ENCODE measurements at places on chromosomes 5 and 9.

GRCh38 chr5:175747539-175748060, 89.7 kb downstream of the HRH2 start:
- no peak for DNase-seq

GRCh38 chr9:89426384-89426961, 71.4 kb downstream of the SEMA4D start:
- DNase-seq: no peak

DNA sequence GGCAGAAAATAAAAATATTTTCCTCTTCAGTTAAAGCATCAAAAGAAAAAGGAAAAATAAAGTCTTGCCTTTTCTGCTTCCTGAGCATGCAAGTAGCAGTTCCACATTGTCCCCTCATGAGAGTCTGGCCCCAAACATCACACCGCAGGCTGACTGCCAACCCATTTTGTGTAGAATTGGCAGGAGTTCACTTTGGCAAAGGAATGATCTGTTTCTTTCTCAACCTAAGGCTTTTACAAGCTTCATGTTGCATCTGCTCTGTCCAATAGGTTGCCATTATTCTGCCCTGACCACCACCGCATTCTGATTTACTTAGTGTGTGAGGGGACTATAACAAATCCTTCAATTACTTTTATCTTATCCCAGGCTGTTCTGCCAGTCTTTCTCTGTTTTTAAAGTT, 249.5 kb downstream of the ISL1 start:
- DNase-seq: no peak

- DNase-seq: no peak
Observed at GRCh38 chr9:117305454-117305853, 109.4 kb downstream of the ASTN2 start.

GRCh38 chr9:118384531-118385100, 680.4 kb downstream of the TLR4 start:
- no peak for DNase-seq

DNA sequence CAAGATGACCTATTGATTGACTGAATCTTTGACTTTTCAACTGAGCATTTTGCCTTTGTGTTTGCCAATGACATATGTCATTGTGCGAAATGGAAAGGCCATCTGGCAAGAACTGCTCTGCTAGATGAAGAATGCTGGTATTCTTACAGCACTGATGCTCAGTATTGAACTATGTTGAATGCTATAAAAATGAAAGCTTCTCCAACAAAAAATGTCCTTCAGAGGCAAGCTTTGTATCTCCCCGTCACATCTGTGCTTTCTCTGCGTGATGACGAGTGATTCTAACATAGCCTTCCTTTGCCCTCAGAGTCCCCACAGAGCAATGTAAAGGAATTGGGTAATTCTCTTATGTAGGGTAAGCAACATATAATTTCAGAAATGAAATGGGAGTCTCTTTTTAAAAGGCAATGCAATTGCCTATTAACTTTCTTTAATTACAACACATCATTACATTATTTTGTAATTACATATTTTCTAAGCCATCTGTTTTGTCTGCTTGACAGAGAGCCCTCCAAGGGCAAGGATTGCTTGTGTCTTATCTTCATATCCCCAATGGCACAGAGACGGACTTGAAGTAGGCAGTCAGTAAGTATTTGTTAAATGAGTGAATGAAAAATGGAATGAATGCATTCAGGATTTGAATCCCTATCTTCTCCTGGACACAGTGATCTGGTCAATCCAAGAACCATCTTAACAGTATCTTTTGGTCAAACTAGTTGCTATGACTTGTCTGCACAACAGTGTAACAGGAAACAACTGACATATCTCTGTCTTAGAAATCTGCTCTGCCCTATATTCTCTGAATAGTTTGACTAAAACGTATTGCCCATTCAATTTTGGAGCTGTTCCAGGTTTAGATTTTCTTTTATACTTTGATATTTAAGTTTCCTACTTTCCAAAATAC, 46.1 kb downstream of the ENC1 start:
- no peak for DNase-seq

- no peak for DNase-seq
Observed at GRCh38 chr5:643351-643801, 31.2 kb downstream of the CEP72 start.

DNA sequence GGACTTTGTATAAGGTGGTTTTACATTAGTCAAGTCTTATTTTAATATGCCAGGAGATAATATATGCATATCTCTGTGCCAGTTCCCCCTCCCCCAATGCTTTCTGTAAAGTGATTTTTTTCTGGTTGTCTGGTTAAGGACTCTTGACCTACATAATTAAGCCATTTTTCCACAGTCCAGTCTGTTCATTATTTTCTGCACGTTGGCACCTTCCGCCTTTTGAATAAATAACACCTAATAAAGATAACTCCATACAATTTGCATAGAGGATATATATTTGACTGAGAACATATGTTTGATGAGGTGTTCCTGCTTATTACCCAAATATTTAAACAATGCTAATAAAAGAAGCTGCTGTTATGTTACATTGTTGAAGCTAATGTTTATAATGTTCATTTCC, 320.9 kb downstream of the DMAC1 start:
- no peak for DNase-seq

GRCh38 chr9:136129176-136129575, 10.5 kb upstream of the TMEM250 start:
- no peak for DNase-seq

DNA sequence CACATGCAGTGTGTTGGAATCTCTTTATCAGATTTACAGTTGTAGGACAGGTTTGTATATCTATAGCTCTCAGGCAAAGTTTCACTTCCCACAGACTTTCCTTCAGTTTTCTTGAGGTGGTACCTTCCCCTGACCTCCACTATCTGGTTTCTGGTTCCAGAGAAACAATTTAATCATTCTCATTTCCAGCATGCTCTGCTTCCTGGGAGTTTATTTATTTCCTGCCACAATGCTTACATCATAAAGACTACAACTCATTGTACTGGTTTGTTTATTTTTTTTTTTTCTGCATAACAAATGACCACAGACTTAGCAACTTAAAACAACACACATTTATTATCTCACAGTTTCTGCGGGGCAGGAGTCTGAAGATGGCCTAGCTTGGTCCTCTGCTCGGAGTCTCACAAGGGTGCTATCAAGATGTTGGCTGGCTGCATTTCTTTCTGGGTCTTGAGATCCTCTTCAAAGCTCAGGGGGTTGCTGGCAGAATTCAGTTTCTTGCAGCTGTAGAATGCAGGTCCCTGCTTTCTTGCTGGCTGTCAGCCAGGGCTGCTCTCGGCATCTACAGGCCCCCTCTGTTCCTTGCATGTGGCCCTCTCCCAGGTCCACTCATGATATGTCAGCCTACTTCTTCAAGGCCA, 247.7 kb downstream of the ENC1 start:
- DNase-seq: no peak

- no peak for DNase-seq
Observed at GRCh38 chr5:15752663-15753285, 252.8 kb downstream of the FBXL7 start.

- no peak for DNase-seq
Observed at GRCh38 chr5:160970605-160971191, 118.7 kb upstream of the ATP10B start.

DNA sequence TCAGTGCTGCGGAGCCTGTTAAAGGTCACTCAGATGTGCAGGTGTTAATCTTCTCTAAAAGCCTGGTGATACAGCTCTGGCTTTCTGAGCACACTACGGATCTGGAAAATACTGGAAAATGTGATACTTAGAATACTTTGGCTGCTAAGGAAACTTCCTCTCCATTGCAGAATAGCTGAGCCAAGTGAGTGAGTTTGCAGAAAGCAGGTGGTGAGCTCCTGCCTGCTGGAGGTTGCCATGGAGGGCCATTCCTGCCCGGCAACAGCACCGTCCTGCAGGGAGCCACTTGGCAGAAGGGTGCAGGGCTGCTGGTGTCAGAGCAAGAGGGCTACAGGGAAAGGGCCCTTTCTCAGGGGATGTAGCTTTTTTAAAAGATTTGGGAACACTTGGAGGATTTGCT, 40.7 kb downstream of the SECISBP2 start:
- no peak for DNase-seq

DNA sequence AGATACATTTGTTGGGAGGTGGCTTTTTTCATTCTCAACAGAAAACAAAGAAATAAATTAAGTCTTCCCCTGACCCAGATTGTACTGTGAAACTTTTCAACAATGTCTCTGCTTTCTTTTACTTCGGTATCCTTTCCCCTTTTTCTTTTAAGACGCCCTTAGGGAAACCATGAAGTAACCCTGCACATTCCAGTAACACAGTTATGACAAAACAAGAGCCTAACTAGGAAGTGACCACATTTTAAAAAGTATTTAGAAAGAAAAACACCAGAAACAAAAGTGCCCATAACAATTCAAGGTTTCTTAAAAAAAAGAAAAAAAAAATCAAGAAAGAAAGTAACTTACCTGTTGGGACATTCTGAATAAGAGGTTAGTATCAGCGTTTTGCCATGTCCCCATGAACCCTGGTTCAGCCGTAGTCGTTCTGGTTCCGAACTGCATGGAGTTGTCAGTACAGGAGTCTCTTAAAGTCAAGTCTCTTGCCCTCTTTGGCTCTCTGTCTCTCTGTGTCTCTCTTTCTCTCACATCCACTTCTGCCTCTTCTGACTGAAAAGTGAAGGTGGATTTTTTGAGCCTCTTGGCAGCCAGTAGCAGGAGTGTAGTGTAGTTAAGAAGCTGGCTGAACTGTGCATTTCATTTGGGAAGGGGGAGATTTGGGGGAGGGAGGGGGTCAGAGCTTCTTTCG, 142.9 kb downstream of the BNC2 start:
- DNase-seq: no peak

DNA sequence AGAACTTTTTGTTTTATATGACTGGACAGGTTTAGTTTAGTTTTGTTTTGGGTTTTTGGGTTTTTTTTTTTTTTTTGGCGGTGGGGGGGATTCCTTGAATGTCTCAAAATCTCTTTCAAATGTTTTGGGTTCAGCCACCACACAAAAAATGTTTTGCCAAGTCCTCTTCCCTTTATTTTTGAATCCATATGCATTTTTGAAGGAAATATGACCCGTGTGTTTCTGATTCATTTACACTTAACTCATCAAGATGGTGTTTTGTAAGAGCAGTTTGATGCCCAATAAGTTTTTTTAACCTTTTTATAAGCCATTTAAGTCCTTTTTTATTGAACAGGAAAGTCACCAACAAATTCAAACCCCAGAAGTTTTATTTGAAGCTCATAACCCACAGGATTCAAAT, 209.8 kb downstream of the CWC27 start:
- DNase-seq: no peak

- DNase-seq: no peak
Observed at GRCh38 chr5:14149672-14150274, 6.6 kb downstream of the TRIO start.

DNA sequence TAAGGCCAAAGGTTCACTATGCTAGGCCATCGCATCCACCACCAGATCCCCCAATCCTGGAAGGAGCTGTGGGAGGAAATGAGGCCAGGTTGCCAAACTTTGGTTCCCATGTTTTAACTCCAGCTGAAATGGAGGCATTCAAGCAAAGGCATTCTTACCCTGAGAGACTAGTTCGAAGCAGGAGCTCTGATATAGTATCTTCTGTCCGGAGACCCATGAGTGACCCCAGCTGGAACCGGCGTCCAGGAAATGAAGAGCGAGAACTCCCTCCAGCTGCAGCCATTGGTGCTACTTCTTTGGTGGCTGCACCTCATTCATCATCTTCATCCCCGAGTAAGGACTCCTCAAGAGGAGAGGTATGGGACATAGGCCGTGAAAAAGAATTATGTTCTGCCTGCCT, 75.6 kb downstream of the GAPVD1 start:
- DNase-seq: no peak

- DNase-seq: no peak
Observed at GRCh38 chr9:105958587-105958986, 264.2 kb downstream of the TMEM38B start.

DNA sequence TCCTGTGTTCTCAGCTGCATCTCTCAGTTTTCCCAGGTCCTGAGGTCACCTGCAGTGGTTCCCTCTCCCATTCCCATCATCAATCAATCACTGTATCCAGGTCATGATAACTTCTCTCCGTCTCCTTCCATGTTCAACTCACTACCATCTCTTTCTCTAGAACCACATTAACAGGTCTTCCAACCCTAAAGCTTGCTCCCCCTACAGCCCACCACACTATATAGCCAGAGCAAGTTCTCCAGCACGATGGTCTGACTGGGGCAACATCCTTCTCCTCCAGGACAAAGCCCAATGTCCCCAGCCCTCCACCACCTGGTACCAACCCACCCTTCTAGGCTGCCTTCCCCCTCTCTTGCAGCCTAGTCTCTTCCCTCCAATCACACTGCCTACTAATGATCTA, 241.6 kb downstream of the CDK5RAP2 start:
- DNase-seq: no peak

GRCh38 chr5:72667708-72668107, 148.8 kb upstream of the TNPO1 start:
- DNase-seq: no peak

- no peak for DNase-seq
Observed at GRCh38 chr9:136644343-136644592, 18.4 kb upstream of the EGFL7 start.

- DNase-seq: no peak
Observed at GRCh38 chr9:68947842-68948569, 65.9 kb downstream of the PRKACG start.

DNA sequence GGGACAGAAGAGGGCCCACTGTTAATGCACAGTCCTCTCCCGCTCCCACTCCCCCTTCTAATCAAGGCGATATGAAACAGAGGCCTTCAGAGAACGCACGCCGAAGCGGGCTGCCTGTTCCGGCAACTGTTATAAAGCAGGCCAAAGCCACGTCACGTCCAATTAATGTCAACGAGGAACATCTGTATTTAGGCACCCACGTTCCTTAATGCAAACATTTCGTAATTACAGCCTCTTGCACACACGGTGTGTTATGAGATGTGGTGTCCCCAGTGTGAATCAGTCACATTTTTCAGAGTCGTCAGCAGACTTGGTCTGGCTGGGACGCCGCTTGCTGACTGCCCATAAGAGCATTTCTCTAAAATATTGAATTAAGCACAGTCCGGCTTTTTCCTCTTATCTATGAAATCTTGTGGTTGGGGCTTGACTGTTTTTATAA, 339.0 kb downstream of the NSG2 start:
- DNase-seq: no peak

GRCh38 chr9:22813529-22813928, 366.9 kb downstream of the DMRTA1 start:
- DNase-seq: no peak

GRCh38 chr9:126070058-126070655, 256.5 kb upstream of the MVB12B start:
- no peak for DNase-seq
